HL-60 (cell line): ENCODE measurements at places on chromosomes 5 and 9.
A peak's percentile ranks its signal among the peaks of the same experiment; 100 is the strongest.

DNA sequence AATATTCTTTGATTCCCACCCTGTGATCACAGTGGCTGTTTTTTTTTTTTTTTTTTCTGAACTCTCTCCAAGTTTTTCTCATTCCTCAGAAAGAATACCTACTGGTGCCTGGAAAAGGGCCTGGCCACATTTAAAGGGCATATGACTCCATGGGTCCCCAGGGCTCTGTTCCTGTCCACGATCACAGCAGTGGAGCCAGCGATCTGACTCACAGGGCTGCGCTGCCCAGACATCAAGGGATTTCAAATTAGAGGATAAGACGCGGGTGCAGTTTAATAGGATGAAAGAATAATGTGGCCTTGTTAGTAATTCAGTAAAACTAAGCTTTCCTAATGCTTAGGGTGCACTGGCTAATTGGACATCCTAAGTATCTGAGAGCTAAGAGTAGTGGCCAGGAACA lies 175.1 kb upstream of the MSX2 start:
- DNase-seq = no peak

DNA sequence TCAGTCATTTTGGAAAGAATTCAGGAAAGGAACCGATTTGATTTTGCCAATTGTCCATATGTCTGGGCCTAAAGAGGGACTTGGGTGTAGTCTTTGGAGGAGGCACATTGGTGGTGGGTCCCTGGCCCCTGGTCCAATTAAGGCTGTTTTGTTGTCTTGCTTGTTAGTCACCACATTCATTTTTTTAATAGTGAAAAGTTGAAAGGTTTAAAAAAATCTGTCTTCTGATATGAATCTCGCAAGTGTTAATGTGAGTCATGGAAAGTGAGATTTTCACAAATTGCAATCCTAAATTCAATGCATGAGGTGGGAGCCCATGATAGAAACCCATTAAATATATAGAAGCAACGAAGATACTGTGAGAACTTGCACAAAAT lies 165.9 kb upstream of the OTULINL start:
- no peak for DNase-seq

DNA sequence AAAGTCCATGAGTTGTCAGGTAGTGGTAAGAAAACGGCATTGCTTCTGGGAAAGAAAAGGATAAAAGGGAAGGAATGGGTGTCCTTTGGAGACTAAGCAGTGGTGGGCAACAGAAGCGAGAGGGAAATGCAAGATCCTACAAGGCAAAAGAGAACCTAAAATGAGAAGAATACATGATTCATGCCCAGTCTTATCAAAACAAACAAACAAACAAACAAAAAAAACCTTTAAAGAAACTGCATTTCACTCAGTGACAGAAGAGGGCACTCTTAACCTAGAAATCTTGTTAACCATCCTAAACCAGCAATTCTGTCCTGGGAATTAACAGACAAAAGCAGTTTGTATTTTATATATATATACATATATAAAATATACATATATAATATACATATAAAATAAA lies 88.5 kb downstream of the SUSD1 start:
- DNase-seq = no peak

- DNase-seq = no peak
Measured at GRCh38 chr9:132556714-132557113, 25.7 kb upstream of the BARHL1 start.

- DNase-seq = no peak
Measured at GRCh38 chr9:18046068-18046467, 427.9 kb upstream of the ADAMTSL1 start.

- peak; percentile 33 for DNase-seq
Measured at GRCh38 chr9:74942801-74943200, 9.9 kb downstream of the C9orf40 start.

GRCh38 chr5:16057277-16057676 lies 122.3 kb downstream of the MARCHF11 start:
- no peak for DNase-seq

DNA sequence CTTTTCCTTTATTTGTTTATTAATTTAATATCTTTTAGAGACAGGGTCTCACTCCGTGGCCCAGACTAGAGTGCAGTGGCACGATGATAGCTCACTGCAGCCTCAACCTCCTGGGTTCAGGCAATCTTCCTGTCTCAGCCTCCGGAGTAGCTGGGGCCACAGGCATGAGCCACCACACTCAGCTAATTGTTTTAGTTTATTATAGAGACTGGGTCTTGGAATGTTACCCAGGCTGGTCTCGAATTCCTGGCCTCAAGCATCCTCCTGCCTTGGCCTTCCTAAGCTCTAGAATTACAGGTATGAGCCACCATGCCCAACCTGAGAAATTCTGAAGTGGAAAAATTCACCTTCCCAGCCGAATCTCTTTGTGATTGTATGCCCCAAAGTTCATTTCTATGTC lies 139.4 kb upstream of the SLC12A2 start:
- no peak for DNase-seq

- no peak for DNase-seq
Measured at GRCh38 chr5:19910136-19910535, 77.9 kb downstream of the CDH18 start.

- no peak for DNase-seq
Measured at GRCh38 chr5:106127985-106128384, 1542.8 kb downstream of the EFNA5 start.

DNA sequence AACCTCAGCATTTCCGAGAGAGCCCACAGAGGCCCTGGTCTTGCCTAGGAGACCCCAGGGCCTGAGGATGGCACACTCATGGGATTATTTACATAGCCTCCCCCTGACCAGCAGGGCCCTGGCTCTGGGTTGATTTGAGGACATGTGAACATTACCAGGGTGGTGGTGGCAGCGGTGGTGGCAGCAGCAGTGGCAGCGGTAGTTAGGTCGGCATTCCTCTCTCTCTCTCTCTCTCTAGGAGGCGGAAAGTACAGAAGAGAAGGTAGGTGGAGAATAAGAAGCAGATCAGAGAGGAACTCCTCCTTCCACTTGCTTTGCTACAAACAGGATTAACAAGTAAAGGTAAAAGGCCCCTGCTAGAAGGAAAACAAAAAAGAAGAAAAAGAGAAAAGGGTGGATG lies 39.3 kb downstream of the B4GALT1 start:
- no peak for DNase-seq

DNA sequence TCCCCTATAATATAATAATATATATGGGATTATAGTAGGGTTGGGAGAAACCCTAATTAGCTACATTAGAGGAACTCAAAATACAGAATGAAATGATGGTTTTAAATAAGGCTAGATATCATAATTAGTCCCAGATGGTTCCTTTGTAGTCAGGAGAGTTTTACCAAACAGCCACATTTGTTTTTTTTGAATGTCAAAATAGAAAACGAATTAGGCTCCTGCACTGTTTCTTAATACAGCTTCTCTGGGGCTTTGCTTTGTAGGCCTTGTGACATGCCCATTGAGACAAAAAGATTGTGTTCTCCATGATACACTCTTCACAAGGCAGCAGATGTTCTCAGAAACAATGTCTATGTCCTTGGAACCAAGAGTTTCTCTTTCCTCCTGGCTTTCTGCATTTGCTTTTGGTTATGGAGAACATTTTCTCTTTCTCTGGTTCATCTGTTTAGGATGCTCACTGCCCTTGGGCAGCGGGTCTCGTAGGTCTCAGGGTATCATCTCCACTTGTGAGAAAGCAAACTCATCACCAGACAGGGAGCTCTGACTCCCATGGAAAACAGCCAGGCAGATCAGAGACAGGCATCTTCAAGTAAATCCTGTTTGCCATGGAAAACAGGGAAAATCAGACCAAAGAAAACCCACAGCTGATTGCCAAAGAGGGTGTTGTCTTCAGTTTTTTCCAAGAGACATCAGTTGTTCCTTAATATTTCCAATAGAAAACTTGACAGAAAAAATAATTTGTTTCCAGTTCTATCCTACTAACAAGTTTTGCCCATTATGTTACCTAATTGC lies 54.1 kb upstream of the RPS23 start:
- no peak for DNase-seq

DNA sequence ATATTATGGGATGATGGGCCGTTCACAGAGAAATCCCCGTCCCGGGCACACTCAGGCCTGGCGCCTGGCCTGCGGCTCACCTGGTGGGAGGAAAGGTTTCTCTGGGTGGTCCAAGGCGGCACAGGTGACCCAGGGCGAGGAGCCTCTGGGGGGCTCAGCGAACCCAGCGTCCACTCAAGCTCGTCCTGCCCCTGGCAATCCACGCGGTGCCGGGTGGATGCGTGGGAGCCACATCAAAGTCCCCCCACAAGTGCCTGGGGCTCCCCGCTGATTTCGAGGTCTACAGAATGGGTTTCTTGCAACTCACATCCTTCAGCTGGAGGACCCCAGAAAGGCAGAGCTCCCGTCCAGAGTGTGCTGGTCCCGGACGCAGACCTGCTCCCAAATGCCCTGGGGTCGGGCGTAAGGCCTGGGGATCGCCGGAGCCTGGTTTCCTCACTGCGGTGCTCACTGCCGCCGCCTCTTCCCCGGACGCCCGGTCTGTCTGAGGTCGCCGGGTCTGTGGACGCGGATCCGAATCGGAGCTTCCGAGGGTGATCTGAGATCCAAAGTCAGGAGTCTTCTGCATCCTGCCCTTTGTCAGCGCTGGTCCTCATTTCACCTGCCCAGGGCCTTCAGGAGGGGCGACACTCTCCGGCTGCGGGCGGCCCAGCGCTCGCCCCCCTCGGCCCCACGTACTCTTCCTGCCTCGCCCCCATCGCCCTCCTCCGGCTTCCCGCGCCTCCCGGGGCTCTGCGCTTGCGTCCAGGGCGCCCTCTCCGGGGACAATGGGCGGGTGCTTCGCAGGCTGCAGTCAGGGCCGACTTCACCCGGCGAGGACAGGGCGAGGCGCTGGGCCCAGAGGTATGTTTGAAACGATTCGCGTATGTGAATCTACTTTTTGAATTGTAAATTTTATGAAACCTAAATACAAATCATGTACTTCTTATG lies 20.0 kb upstream of the RUFY1 start:
- DNase-seq = no peak

DNA sequence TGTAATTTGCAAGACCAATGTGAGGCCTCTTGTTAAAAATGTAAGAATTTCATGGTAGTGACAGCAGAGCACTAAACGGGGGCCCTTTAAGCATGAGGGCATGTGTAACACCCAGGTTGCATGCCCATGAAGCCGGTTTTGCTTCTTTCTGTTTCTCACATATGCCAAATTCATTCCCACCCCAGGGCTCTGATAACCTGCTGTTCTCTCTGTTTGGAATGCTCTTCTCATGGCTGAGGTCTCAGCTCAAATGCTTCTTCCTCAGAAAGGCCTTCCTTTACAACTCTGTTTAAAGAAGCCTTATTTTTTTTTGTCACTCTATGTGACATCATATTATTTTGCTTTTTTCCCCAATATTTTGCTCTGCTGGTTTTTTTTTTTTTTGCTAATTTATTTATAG lies 369.0 kb downstream of the KIAA0825 start:
- no peak for DNase-seq

DNA sequence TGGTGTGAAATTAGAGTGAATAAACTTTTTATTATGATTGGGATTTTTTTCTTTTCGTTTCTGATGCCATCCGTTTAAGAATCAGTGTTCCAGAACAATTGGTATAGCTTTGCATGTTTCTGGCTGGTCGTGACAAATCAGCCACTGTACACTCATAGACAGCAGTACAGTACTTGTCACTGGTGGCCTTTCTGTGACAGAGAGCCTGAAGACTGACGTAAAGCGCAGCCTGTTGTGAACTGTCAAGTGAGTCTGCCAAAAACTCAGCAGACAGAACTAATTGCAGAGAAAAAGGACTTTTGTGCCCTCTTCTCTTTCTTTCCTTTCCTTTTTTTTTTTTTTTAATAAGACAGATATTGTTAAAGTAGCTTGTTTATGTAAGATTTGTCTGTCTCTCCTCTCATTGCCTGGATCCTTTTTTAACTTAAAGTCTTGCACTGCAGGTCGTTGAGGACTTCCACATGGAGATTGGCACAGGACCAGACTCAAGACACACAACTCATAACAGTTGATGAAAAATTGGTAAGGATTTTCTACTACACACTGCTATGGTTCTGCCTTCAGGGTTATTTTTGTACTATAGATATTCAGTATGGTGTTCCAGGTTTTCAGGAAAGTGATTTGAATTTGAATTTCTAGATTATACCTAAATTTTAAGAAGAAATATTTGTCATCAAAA lies 42.7 kb downstream of the NDUFS4 start:
- no peak for DNase-seq

GRCh38 chr5:1073239-1074102 lies 38.4 kb downstream of the SLC12A7 start:
- DNase-seq = no peak
